ENCODE measurements at places on chromosomes 7 and 10.

DNA sequence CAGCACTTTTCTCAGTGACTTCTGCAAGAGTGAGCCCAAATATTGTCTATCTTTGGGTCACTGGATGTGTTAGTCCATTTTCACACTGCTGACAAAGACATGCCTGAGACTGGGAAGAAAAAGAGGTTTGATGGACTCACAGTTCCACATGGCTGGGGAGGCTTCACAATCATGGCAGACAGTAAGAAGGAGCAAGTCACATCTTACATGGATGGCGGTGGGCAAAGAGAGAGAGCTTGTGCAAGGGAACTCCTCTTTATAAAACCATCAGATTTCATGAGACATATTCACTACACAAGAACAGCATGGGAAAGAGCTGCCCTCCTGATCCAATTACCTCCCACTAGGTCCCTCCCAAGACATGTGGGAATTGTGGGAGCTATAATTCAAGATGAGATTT is 6.1 kb upstream of the HSPA12A start:
- DNase-seq: no peak

GRCh38 chr7:100211342-100211780 is 8.4 kb upstream of the PVRIG start:
- no peak for DNase-seq

DNA sequence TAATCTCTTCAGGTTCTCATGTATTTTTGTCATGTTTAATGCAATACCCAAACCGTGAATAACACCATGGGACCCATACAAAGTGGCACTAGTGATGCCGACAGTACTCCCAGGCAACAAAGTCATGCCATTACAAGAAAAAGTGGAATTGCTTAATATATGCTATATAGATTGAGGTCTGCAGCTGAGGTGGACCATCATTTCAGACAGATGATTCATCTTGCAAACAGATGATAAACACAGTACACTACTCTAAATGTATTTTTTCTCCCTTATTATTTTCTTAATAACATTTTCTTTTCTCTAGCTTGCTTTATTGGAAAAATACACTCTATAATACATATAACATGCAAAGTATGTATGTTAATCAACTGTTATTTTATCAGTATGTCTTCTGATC is 14.6 kb upstream of the PCDH15 start:
- DNase-seq: no peak

GRCh38 chr10:101818872-101819633 is 809 bp upstream of the OGA start:
- DNase-seq: no peak

GRCh38 chr10:11539191-11539868 is 72.1 kb downstream of the USP6NL start:
- DNase-seq: peak; percentile 30

Measured in AG20443 (cell line).